Psoas muscle (tissue), 8 donors: ENCODE measurements at places on chromosomes 6 and 20. TPM values are rescaled to one million over a fixed set of nuclear protein-coding genes. Genes with fewer than 3 reads are reported as not detected.

- DNase-seq = no peak
Observed at GRCh38 chr6:53888931-53889330, 94.1 kb downstream of the LRRC1 start.

- DNase-seq = no peak
Observed at GRCh38 chr6:168550326-168550725, 109.3 kb downstream of the SMOC2 start.

DNA sequence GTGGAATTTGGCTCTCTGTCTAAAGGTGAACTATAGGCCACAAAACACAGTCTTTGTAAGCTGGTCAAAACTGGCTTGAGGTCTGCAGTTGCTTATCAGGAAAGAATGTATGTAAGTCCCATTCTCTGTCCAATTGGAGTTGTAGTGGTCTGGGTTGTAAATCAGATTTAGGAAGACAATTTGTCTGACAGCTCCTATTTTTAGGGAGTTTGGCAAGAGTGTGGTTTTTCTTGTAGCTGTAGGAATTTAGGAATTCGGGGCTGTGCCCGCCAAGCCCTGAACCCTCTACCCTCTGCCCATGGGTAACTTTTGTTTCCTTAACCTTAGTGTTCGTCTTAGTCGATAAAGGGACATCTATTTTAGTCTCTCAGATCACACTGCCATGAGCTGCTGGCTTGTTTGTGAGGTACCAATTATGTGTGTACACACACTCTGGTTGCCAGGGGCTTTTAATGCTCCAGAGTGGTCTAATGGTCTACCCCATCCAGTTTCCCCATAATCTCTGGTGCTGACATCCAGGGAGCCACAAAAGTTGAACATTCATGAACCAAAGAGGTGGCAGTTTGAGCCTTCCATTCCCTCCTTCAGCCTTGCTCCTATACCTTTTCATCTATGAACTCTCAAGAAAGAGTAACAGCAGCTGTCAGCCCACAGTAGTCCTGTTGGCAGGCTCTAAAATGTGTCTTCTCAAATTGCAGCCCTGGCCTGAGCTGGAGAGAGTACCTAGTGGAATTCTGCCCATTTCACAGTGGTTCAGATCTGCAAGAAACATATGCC lies 93.0 kb downstream of the ANKRD6 start:
- DNase-seq = no peak

- no peak for DNase-seq
Observed at GRCh38 chr6:75044846-75045245, 161.0 kb downstream of the COL12A1 start.

- DNase-seq = no peak
Observed at GRCh38 chr20:57664924-57665588, 44.8 kb downstream of the PMEPA1 start.

DNA sequence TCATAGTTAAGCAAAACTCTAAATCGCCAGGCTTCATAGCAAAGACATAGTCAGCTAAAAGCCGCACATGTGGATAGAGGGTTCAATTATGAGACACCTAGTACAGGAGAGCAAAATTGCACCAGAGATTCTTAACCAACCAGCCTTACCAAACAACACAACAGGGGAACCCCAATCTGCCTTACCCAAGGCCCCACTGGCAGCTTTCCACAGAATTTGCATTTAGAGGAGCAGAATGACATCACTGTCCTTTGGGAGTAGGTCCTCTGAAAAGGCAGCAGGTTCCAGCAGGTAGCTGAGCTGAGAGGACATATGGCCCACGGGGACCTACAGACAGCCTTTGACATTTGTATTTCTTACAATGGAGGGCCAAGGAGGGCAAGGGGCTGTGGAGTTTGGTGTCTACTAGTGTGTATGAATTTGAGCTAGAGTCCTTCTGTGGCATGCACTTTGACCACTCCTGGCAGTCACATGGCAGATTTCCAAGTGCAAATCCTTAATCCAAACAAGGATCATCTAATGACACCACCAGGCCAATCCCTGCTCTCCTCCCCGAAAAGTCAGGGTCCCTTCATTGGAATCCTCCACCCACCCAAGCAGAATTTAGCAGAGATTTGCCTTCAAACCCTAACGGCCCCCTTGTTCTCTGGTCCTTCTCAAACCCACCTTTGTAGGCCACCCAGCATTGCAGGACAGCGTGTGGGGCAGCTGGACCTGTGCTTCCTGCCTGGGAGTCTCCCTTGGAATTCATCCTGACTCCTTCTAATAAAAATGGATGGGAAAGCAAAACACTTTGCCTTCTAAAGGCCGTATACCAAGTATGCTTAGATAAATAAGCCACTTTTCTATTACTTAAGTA lies 171.2 kb upstream of the SUPT3H start:
- DNase-seq = no peak

DNA sequence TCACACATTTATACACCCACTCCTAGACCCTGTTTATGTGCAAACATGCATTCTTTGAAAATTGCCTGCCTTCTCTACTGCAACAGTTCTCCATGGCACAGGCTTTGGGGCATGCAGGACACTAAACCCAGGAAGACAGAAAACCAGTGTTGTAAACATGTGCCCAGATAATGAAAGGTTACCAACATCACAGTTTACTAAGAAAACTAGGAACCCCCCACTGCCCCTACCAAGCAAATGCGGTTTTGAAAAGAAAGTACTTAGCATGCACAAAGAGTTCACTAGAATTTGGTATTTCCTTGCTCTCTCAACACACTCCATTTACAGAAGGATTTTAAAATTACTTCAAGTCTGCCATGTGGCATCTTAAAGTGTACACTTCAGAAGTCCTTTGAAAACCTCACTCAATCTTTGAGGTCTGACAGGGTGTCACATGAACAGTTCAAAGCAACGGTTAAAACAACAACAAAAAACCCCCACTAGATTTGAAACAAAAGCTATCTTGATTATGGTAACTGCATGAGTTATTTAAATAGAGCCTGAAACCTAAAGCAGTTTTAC lies 245.0 kb downstream of the GMPR start:
- DNase-seq = no peak

DNA sequence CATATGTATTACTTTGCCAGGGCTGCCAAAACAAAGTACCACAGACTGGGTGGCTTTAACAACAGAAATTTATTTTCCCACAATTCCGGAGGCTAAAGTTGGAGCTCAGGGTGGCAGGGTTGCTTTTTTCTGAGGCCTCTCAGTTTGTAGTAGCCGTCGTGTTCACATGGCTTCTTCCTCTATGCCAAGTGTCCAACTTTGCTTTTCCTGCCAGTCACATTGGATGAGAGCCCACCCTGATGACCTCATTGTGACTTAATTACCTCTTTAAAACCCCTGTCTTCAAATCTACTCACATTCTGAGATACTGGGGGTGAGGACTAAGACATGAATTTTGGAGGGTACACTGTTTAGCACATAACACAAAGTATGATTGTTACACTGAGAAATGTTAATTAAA lies 9.9 kb upstream of the ECT2L start:
- no peak for DNase-seq

- no peak for DNase-seq
Observed at GRCh38 chr6:149037051-149037671, 280.4 kb upstream of the TAB2 start.

DNA sequence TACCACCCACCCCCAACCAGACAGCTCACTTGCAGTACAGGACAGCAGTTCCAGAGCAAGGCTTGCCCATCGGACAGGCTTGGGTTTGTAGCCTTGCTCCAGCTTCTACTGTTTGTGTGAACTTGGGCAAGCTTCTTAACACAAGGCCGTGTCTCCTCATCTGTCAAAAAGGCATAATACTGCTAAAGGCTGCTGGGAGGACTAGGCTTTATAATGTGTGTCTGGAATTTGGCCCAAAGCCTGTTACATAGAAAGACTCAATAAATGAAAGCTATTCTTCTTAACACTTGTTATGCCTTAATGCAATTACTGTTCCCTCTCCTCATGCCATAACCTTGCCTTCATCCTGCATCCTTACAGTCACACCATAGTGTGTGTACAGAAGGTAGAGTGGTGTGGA lies 43.4 kb downstream of the LYRM4 start:
- no peak for DNase-seq

DNA sequence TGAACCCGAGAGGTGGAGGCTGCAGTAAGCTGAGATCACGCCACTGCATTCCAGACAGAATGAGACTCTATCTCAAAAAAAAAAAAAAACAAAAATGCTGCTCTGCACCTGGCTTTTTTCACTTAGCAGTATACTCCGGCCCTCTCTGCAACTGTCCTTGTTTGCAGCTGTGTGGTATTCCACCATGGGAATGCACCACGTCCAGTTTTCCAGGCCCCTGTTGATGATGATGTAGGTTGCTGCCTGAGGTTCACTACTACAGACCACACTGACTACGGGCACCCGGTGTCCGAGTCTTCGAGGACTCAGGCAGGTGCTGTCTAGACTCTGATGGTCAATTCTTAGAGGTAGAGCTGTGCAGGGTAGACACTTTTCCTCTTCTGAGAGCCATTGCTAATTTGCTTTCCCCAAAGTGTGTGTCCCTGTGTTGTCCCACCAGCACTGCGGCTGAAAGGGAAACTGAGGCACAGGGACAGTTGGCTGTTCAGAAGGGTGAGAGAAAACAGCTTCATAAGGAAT lies 56.5 kb downstream of the UBE2V1 start:
- no peak for DNase-seq

DNA sequence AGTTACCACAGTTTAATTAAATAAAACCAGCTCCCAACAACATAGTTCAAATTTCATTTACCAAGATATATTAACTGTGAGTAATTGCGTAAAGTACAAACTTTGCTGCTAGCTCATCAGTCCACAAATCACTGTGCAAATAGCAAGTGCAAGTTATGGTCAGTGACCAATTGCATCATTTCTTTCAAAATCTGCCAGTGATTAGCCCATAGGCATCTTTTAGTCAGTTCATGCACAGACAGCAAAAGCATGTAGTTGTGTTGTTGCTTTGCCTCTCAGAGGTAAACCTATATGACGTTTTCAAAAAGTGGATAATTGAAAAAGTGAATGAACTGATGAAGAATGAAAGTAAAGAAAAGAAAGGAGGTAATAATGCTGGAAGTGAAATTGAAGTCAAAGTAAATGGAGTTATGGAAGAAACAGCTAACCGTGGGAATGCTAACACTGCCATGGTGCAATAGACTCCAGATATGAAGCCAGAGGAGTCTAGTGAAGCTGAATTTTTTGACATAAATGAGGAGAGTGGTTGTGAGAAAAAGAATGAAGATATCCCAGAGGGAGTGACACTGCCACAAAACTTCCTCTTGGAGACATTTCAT lies 36.5 kb downstream of the ENPP1 start:
- no peak for DNase-seq

DNA sequence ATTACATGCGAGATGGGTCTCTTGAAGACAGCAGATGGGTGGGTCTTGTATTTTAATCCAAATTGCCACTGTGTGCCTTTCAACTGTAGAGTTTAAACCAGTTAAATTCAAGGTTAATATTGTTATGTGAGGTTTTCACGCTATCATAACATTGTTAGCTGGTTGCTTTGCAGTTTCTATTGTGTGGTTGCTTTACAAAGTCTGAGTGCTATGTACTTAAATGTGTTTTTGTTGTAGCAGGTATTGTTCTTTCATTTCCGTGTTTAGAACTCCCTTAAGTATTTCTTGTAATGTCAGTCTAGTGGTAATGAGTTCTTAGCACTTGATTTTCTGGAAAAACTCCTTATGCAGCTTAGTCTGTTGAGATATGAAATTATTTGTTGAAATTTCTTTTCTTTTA lies 193.3 kb downstream of the MOXD1 start:
- DNase-seq = no peak

DNA sequence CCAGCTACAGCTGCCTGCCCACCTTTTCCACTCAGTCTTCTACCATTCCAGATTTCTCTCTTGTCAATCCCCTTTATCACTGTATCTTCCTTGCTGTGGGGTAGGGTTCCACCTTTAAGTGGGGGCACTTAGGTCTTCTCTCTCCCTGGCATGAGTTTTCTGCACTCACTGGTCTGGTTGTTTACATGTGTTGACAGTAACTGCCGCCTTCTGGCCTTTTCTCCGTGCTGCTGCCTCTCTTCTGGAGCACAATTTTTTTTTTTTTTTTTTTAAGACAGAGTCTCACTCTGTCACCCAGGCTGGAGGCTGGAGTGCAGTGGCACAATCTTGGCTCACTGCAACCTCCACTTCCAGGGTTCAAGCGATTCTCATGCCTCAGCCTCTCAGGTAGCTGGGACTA lies 12.0 kb downstream of the RNF114 start:
- no peak for DNase-seq

- DNase-seq = no peak
Observed at GRCh38 chr6:44608175-44608574, 220.7 kb downstream of the CDC5L start.

DNA sequence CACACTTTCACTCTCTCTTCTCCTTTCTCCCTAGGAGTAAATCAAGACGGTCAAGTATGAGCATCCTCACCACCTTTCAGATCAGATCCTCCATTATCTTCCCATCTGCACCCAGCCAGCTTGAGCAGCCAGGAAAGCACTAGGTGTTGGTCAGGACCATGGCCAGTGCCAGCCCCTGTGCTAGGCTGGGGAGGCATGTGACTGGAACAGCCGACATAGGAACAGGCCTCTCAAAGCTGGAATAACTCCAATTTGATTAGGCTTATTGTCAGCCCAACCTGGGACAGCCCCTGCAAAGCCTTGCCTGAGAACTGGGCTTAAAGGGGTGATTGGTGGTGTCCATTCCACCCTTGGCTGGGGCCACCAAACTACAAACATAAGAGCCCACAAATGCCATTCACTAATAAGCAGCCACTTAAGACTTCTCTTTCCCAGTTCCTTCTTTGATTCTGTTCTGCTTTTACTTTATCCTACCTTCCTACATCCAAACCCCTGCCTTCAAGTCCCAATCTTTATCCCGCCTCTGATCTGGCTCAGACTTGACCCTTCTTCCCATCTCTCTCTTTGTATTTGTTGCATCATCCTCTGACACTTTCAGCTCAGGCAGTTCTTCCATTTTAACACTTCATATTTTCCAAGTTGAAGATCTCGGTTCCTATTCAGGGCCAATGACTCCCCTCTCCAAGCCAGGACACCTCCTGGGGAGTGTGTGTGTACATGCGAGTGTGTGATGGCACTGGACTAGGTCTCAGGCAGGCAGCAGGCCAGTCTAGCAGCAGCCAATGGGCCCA lies 4.5 kb upstream of the TREM2 start:
- DNase-seq = no peak

DNA sequence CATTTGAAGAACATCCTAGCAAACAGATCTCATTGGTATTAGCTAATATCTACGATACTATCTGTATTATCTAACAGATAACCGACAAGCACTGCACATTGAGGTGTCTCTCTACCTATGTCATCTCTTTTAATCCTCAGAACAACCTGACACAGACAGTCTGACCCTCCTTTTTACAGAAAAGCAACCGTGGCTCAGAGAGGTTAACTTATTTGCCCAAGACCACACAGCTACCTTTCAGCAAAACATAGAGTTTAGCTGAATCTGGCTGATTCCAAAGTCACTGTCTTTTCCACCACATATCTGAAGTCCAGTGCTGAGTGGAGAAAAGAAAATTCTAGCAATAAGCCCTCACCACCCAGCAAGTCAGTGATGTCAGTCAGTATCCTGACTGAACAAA lies 358.7 kb upstream of the JARID2 start:
- DNase-seq = no peak

- DNase-seq = peak; percentile 44
Observed at GRCh38 chr6:122995921-122996793, at the start of gene CLVS2. CLVS2 (plus strand) TSS chr6:122996235; CDS start chr6:122997778, 1,543 bp downstream.

GRCh38 chr6:95576218-95576997 lies 927 bp upstream of the MANEA start:
- no peak for DNase-seq

The FOXS1 gene
- 1.3 TPM for polyA plus RNA-seq

The RAB44 gene
- not detected for polyA plus RNA-seq

The MEI4 gene
- not detected for polyA plus RNA-seq

The FAM83D gene
- polyA plus RNA-seq = 0.32 TPM

The EBF4 gene
- polyA plus RNA-seq = 0.52 TPM

The NOX3 gene
- polyA plus RNA-seq = not detected

The OPRM1 gene
- not detected for polyA plus RNA-seq

The LRRN4 gene
- polyA plus RNA-seq = 0.09 TPM

The OPN5 gene
- not detected for polyA plus RNA-seq
